COLO829 (cell line): ENCODE measurements at places on chromosomes 1 and 21.

GRCh38 chr1:187070076-187070475 lies 241.3 kb downstream of the PLA2G4A start:
- peak; percentile 18 for DNase-seq

- no peak for DNase-seq
Observed at GRCh38 chr1:64472805-64473204, 2.9 kb downstream of the CACHD1 start.

GRCh38 chr1:27807385-27807784 lies 23.2 kb upstream of the PPP1R8 start:
- DNase-seq: no peak

GRCh38 chr21:27024301-27024700 lies 57.4 kb upstream of the ADAMTS5 start:
- no peak for DNase-seq

DNA sequence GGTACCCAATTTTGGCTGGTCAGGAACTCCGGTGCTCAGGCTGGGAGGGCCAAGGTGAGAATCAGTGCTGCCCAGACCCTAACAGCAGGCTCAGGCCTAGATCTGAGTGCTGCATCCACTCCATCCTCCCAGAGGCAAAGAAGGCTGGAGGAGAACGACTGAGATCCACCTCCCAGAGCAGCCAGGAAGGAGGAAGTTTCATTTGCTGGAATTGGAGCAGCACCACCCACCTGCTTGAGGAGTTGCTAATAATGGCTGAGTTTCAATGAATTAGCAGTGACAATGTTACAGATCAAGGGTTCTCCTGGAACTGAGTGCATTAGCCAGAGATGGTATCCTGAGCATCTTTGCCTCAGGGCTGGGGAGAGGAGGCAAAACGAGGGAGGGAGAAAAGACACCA lies 46.7 kb upstream of the KLHDC7A start:
- DNase-seq: no peak

GRCh38 chr21:33330726-33331125 lies 6.0 kb downstream of the IFNAR1 start:
- no peak for DNase-seq

DNA sequence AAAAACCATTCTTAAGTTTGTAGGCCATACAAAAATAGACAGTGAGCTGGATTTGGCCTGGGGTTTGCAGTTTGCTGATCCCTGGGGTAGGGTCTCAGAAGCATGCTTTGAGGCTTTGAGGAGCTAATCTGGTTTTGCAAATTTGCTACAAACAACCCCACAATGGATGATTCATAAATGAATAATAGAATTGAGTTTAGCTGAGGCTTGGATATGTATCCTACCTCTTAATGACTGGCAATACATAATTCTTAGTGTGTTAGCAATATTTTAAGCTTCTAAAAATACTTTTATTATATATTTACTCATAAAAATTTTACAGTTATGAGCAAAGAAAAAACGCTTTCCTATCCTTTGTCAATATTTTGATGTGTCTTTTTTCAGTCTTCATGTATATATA lies 50.6 kb downstream of the ROR1 start:
- no peak for DNase-seq

DNA sequence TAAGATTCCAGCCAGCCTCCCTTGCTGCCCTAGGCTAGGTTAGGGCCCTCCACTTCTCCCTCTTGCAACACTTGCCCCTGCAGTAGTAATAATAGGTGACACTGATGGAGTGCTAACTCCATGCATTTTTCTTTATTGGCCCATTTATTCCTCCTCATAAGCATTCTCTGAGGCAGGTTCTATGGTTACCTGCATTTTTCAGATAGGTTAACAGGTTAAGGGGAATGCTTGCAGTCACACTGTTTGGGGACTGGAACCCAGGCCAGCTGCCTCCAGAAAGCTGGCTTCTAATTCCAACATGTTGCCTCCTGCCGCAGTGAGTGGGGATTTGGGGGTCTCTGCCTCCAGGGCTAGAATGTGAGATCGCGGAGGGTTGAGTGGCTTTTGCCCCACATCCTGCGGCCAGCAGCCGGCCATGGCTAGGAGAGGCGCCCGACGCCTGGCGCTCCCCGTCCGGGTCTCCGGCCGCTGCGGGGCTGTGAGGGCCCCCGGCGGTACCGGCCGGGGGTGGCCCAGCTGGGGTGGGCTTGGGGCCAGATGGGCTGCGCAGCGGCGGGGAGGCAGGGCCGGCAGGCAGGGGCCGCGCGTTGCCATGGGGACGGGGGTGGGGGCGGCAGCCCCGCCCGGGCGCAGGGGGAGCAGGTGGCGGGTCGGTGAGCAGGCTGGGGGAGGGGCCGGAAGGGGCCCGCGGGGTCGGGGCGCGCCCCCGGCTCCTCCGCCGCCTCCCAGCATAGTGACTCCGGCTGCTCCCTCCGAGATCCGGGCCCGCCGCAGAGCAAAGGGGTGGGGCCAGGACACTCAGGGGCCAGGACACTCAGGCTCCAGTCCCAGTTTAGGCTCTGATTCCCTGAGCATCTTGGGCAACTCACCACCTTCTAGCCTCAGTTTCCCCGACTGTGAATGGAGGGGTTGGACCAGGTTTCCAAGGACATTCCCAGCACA lies 68.4 kb upstream of the SSBP3 start:
- DNase-seq: no peak

DNA sequence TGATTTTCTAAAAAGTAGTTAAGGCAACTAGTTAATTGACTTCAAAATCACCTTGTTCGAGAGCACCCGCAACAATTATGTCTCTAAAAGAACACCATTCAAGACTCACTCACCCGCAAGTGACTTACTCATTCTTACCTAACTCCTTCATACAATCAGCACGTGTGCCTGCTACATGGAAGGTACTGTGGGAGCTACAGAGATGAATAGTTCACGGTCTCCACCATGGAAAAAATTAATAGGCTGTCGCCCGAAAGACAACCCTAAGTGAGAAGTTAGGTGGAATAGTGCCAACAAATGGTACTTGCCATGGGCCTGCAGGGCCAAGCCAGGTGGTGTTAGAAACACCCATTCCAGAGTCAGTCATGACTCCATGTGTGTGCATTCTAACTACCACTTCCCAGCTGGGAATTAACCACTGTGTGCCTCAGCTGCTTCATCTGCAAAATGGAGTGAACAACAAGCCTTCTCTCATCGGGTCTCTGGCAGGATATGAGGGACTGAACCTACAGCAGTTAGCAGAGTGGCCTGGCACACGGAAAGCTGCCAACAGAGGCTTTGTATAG lies 7.1 kb downstream of the SSBP3 start:
- no peak for DNase-seq

DNA sequence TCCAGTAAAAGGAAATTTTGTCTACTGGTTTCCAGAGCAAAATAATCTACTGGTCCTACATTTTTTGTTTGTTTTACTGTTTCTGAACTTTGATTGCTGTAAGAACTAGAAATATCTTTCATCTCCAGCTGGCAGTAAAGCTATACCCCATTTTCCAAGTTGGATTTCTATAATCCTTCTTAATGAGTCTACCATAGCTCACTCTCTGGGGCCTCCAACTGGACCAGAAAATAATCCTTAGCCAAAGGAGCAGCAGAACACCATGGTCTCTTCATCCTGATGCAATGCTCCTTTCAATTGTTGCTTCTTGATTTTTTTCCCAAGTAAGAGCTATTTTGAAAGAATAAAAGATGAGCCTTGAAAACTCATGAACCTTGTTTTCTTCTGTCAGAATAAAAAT lies 110.0 kb upstream of the COL11A1 start:
- DNase-seq: no peak

DNA sequence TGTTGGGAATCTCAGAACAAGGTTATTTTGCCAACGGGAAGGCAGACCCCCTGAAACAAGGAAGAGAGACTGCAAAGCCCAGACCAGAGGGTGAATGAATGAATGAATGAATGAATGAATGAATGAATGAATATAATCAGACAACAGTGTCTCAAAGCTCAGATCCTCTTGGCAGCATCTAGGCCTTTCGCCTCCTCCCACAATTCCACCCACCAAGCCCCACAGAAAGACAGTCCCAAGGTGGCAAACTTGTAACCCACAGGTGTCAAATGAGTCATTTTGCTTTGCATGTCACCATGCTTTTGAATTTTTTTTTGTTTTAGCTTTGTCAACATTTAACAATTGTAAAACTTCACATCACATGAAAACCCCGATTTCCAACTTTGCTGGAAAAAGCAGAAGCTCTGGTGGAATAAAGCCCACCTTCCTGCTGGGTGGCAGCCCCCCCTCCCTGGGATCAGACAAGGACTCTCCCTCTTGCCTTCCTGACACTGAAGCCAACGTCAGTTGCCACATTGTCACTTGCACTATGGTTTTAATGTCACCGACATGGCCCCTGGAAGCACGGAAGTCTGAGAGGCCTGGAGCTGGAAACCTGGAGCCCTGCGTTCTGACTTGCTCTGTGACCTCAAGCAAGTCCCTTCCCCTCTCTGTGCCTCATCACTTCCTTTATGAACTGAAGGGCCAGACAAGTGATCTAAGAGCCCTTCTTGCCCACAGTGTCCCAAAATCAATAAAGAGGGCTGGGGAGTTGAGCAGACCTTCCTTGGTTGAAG lies 134.6 kb upstream of the RUNX3 start:
- no peak for DNase-seq

DNA sequence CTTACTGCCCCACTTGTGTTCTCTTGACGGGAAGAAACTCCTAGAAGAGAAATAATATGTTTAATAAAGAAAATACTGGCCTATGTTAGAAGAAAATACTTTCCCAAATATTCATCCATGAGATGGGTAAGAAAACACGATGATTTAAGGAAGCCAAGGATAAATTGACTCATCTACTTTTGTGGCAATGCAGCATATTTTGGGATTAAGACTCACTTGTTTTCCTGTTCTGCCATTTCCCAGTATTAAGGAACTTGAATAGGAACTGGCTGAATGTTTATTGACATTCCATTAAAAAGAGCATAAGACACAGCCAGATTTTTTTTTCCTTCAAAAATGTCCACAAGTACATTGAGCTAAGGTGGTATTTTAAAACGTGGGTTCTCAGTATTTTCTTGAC lies 10.9 kb upstream of the ADAMTS5 start:
- DNase-seq: no peak

GRCh38 chr1:66852870-66853269 lies 51.8 kb upstream of the INSL5 start:
- DNase-seq: no peak
